Lower lobe of right lung (tissue), 2 donors: ENCODE measurements at places on chromosomes 12 and 14. TPM values are rescaled to one million over a fixed set of nuclear protein-coding genes. Genes with fewer than 3 reads are reported as not detected.
A peak's percentile ranks its signal among the peaks of the same experiment; 100 is the strongest.

DNA sequence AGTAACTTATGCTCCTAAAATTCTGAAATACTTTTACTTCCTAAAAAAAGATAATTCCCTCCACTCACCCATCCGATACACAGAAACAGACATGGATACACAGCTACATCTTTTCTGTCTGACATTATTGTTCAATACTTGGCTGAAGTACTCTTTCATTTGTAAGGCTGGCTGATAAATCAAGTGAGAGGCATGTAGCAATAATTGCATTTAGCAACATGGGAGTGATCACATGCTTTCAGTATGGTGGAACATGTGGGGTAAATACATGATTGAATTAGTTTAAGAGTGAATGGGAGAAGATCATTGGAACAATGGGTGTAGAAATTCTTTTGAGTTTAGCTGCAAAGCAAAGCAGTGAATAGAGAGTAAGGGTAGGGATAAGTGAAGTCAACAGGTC lies 25.6 kb downstream of the PTPRQ start:
- no peak for DNase-seq

- DNase-seq, result peak; percentile 53
These were observed 37.7 kb upstream of the TXNRD1 start for GRCh38 chr12:104177663-104178501.

DNA sequence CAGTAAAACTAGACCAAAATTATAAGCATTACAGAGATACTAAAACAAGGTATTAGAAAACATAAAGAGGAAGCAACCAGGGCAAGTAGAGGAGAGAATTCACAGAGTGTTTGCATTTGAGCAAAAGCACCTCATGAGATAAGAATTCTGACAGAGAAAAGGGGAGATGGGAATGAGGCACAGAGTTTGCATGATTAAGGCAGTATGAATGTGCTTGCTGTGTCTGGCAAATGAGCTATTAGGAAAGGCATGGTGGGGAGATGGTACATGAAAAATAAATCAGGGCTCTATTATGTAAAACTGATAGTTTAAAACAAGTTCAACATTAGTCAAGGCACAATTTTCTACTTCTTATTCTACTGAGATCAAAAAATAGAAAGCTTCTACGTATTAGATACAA lies 23.1 kb downstream of the GARIN6 start:
- no peak for DNase-seq

GRCh38 chr12:116482179-116482578 lies 77.0 kb upstream of the MAP1LC3B2 start:
- DNase-seq, result no peak

- DNase-seq, result no peak
These were observed 33.7 kb downstream of the CKB start for GRCh38 chr14:103488960-103489359.

- no peak for DNase-seq
These were observed 163.6 kb downstream of the RIMBP2 start for GRCh38 chr12:130552483-130552996.

- DNase-seq, result no peak
These were observed 13.0 kb downstream of the PLEKHG6 start for GRCh38 chr12:6323340-6323994.

DNA sequence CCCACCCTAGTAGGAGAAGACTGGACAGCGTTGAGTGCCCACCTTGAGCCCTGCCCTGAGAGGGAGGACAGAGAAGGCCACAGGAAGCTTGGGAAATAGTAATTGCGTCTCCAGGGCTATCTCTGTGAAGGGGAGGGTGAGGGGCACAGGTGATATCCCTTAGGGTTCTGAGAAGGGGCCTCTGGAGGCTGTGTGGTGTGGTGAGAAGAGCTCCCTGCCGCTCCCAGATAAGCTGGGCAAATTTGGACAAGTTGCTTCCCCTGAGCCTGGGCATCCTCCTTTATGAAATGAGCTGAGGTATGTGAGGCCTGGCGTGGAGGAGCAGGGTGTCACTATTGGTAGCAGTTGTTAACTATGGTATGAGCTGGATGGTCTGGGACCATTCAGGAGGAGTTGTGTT lies 23.5 kb upstream of the LRP1-AS start:
- no peak for DNase-seq

DNA sequence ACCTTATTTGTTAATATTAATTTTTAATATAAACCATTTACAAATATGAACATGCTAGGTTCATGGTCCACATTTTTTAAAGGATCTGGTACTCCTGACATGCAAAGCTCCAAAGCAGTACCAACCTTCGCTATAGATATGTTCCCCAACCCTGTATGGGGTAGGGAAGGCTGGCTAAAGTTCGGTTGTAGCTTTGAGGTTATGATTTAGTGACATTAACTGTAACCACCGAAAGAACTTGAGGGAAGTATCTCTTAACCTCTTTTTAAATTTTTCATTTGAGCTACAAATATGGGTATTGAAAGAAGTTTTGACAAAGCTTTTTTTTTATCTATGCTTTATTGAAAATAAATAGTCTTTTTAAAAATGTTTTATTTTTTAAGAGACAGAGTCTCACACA lies 115.5 kb downstream of the DYRK2 start:
- DNase-seq, result no peak

GRCh38 chr14:73261520-73262426 lies 24.5 kb downstream of the PAPLN start:
- no peak for DNase-seq

DNA sequence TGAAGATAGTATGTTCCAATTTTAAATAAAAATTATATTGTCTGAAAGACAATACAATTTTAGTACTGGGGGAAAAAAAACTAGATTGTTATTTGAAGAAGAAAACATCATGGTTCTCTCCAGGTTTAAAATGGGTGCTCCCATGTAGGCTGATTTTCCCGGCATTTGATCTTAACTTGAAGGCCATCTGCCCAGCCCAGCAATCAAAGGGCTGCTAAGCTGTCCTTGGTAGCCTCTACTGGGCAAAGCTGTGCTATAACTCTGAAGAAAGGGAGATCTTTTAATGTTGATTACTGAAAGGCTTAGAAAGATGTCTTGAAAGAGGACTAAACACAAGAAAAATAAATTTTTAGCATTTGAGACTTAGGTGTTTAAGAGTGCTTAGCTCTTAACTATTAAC lies 41.4 kb downstream of the CBX5 start:
- DNase-seq, result no peak

DNA sequence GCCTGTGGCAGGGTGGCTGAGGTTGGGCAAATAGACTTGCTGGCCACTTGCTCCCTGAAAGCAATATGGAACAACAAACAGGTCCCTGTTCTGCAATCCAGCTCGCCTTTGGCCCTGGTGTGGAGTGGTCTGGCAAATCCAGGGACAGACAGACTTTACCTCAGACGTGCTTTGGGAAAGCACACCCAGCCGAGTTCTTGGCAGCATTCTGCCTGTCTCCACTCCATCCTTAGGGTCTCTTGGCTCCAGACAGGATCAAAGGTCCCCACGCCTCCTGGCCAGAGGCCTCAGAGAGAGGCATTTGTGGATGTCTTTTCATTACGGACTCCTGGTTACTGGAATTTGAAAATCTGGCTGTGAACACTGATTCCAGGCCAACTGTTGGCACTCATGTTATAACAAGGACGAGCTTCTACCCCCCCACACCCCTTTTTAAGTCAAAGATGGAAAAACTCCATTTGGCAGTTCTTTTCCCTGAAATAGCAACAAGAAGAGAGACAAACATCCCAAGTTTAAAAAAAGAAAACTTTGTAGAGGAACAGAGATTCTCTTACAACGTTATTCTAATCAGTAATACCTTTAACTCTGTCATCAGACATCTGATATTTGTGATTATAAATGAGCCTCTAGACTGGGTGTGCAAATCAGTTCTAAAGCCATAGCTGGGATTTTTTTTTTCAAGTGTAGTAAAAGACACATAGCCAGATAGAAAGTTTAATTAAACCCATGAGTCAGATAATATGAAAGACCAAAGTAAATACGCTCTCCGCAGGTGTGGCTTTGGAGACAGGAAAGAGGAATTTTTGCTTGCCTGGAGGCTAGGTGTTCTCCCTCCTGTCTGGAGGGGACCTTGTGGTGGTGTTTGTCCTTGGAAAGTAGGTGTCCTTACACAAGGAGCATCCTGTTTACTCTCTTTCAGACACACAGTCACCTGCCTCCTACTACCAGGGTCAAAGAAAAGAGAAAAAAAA lies 60.7 kb downstream of the GALNT8 start:
- DNase-seq, result no peak

DNA sequence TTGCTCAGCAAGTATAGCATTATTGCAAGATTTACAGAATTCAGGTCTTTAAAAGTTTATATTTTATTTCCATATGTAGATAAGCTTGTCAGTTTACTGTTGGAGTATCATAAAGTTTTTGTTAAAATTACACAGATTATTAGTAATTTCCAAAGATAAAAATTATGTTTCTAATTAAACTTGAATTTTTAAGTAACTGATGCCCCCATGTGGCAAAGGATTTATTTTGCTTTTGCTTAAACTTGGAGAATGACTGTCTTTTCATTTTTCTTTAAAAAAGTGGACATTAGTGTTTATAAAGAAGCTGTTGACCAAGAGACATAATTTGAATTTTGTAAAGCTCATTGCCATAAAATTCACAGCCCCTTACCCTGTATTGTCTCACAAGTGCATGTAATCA lies 45.8 kb downstream of the ETNK1 start:
- no peak for DNase-seq

DNA sequence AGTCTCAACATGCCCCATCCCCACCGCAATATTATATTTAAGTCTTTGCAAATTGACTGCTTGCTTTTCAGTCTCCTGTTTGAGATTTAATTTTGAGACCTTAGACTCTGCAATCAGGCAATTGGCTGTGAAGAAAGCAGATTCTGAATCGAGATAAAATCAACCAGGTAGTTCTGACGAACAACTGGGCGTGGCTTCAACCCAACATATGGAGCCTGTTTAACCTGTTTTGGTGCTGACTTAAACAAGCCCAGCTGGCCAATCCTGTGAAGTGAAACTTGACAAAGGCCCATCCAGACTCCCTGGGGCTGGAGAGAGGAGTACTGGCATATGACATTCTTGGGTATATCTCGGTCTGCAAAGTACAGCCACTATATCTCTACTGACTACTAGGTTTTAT lies 9.8 kb upstream of the CIPC start:
- DNase-seq, result peak; percentile 59

- DNase-seq, result no peak
These were observed 66.1 kb downstream of the DYRK2 start for GRCh38 chr12:67714648-67715047.

GRCh38 chr12:3436461-3437065 lies 54.4 kb upstream of the PRMT8 start:
- peak; percentile 60 for DNase-seq

The KLHL33 gene
- 0.47 TPM for total RNA-seq

The PLCZ1 gene
- total RNA-seq, result not detected

The PLA2G1B gene
- total RNA-seq, result 42.2 TPM

The SELPLG gene
- total RNA-seq, result 59.9 TPM

The P3H3 gene
- 7.0 TPM for total RNA-seq

The LRRK2 gene
- 426 TPM for total RNA-seq
